ENCODE measurements at places on chromosomes 6 and 20.

DNA sequence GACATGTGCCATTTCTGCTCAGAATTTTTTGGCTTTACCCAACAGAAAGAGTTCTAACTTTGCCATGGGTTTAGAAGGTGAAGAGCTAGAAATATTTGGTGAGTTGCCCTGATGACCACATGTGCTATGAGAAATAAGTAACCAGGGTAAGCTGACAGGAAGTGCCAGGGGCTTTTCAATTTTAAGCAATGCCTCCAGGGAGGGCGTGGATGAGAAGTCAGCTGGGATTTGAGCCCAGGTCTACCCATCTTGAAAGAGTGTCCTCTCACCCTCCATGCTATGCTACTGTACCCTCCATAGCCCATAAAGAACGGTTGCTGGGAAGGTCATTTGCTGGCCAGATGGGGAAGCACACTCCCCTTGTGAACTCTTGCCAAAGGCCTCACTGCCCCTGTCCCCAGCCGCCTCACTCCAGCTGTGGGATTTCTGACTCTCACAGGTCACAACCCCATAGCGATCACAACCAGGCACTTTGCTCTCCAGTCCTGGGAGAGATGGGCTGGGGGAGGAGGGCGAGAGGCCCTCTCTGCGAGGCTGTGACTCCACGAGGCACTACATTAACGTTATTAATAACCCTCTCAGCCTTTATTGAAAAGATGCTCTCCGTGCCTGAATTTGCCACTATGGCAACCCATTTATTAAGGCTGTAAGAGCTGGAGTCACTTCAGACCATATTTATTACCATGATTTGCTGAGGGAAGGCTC lies 291.1 kb downstream of the DHX35 start:
- DNase-seq = no peak

DNA sequence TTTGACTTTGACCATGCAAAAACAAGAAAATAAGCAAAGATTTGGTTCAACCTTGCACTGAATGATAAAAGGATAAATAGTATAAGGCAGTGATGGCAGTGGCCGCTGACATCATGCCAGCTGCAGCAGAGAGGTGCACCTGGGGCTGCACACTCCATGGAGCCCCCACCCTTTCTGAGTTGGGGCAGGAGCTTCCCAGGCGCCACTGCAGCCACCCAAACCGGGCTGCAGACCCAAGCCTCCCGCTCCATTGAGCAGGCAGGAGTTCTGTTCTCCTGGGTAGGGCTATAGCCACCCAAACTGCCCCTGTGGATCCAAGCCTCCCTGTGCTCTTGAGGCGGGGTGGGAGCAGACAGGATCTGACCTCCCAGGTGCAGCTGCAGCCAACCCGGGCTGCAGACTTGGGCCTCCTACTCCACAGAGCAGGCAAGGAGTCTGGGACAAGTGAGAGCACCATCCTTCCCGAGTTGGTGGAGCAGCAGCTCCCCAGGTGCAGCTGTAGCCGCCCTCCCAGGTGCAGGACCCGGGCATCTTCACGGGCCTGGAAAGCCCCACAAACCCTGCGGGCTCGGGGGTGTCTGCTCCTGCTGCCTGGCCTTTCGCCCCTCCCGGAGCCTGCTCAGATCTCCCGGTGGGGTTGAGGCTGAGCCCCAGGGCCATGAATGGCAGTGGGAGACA lies 537.9 kb downstream of the TENT5A start:
- DNase-seq = no peak

GRCh38 chr6:43915986-43916923 lies 146.2 kb downstream of the VEGFA start:
- no peak for DNase-seq

- DNase-seq = no peak
Measured at GRCh38 chr20:48153523-48153922, 368.2 kb upstream of the SULF2 start.

GRCh38 chr6:14396826-14397517 lies 279.4 kb downstream of the CD83 start:
- peak; percentile 91 for DNase-seq

GRCh38 chr20:10309326-10309725 lies 90.7 kb downstream of the SNAP25 start:
- no peak for DNase-seq

DNA sequence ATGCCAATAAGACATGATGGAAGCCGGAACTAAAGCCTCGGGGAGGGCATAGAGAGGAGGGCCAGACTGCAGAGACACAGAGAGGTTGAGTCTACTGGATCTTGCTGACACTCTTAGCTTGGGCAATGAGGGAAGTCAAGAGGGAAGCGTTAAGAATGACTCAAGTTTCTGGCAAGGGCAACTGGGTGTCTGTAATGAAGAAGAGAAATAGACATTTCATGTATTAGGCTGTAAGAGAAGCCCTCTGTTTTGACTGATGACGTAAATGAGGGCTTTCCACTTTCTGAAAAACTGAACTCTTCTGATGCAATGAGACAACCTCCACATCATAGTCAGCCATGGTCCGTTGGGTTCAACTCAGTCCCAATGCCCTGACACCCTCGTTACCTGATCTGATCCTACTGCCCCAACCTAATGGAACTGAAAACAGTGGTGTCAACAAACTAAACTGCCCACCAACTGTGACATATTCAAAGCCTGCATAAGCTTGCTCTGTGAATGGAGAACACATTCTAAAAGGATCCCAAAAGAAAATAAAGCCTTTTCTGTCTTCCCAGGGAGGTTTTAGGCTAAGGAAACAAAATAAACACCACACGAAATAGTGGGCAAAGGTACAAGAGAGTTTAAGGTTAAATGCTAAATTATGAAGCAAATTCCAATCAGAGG lies 45.8 kb upstream of the PNRC1 start:
- DNase-seq = no peak

GRCh38 chr20:43954704-43955061 lies 40.0 kb downstream of the TOX2 start:
- no peak for DNase-seq

GRCh38 chr6:5541751-5542432 lies 280.6 kb downstream of the FARS2 start:
- DNase-seq = peak; percentile 18

DNA sequence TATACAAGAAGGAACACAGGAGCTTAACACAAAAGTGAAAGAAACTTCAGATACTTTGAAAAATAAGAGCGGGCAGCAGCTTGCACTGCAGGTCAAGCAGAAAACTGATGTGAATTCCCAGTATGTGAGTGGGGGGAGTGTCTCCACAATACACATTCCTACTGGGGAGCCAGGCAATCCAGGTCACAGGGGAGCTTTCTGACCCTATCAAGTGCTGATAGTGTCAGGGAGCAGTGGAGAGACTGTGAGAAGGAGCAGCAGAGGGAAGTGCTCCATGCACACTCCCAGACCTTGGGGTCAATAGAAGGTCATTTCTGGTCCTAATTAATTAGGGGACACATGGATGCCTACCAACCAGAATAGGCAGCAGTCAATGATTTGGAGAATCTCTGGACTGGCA lies 59.4 kb downstream of the PDSS2 start:
- DNase-seq = no peak

DNA sequence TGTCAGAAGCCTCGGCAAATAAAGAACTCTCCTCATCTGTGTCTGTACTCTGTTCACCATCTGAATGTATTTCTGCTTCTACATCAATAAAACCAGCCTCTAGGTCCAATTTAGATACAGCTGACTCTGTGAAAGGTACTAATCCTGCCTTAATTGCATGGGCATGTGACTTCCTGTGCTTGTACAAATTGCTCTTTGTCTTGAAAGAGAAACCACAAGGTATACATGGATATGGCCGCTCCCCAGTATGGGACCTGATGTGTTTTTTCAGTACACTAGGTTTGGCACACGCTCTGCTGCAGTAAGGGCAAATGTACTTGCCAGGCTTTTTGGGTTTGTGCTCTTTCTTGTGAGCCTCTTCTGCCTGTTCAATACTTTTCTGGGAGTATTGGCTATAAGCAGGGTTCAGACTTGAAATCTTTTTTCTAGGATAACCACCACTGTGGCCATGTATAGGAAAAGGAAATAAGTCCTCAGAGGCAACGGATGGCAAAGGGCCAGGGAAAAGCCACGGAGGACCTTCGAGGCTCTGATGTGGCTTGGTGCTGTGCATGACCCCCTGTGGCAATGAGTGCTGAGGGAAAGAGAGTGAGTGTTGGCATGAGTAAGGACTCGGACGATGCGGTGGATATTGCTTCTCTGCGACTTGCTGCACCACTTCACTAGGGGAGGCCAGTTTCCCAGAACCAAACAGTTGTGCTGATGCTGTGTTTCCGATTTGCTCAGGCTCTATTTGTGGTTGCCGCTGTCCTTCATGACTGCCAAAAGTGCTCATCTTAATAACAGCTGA lies 170.9 kb downstream of the HIVEP2 start:
- no peak for DNase-seq

- DNase-seq = no peak
Measured at GRCh38 chr6:13402711-13403110, 74.4 kb upstream of the TBC1D7 start.

DNA sequence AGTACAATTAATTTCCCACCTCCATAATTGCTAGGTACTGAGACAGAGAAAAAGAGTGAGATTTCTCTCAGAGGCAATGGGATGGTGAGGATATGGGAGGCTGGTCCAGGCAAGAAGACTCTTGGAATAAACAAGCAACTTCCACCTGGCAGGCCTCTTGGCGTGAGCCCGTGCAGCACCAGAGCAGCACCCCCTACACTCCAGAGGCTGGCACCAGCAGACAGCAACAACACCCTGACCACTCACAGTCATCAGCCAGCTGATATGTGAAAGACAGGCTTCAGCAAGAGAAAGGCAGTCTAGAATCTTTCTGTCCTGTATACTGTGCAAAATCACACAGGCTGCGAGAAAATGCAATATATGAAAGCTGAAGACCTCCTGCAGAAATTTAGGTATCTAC lies 59.7 kb downstream of the KIF13A start:
- no peak for DNase-seq

- DNase-seq = no peak
Measured at GRCh38 chr6:45626087-45626891, 248.6 kb upstream of the SUPT3H start.

DNA sequence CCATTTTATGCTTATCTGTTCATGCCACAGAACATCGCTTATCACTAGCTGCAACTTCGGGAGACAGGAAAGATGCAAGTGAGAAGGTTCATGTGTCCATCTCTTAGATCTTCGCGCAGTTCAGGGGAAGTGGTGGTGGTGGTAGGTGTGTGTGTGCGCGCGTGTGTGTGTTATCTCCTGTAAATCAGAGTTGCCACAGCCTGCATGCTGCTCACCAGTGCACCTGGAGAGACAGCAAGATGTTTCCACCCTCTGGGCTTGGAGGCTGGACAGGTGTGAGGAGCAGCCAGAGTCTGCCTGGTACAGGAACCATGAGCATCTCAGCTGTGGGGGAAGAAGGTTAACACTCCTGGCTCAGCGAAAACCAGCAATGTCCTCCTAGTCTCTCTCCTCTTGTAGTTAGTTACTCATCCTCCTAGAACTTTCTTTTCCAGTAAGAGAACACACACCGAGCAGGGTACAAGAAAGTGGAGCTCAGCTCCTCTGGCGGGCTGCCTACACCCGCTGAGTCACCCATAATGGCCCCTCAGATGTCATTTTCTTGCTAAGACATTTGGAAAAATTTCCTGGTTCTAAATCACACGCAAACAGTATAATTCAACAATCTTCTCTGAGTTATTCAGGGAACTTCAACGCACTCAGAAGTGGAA lies 5.1 kb upstream of the TUBB1 start:
- no peak for DNase-seq

- no peak for DNase-seq
Measured at GRCh38 chr20:58907320-58908137, 55.0 kb downstream of the GNAS start.

DNA sequence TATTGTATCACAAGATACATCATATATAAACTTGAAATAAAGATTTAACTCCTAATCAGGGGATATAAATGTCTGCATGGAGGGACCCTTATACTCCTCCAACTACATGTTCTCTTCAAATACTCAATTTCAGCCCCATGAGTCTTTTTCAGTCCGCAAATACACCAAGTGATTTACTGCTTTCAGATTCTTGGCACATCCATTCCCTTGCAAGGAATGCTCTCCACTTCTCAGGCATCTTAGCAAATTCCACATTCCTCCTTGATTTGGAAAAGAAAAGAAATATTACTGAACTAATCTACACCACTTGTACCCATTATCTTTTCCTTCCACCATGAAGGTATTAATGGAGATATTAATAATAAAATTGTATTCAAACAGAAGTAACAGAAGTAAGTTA lies 999.4 kb upstream of the GJE1 start:
- no peak for DNase-seq

DNA sequence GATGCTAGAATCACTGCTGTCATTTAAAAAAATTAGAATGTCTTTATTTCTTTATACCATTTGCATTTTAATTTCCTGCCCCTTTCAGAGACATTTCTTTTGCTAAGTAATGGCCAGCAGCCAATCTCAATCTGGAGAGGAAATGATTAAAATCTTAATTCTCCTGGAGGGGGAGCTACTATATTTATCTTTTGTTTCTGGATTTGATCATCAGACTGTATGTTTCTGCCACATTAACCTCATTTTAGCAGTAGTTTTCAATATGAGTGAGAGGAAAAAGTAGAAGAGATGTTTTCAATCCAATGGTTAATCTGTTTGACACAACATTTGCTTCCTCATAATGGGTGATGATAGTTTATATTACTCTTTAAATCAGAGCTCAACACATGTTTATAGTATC lies 138.0 kb downstream of the FUT9 start:
- no peak for DNase-seq

- no peak for DNase-seq
Measured at GRCh38 chr6:16511723-16512489, 249.4 kb downstream of the ATXN1 start.

DNA sequence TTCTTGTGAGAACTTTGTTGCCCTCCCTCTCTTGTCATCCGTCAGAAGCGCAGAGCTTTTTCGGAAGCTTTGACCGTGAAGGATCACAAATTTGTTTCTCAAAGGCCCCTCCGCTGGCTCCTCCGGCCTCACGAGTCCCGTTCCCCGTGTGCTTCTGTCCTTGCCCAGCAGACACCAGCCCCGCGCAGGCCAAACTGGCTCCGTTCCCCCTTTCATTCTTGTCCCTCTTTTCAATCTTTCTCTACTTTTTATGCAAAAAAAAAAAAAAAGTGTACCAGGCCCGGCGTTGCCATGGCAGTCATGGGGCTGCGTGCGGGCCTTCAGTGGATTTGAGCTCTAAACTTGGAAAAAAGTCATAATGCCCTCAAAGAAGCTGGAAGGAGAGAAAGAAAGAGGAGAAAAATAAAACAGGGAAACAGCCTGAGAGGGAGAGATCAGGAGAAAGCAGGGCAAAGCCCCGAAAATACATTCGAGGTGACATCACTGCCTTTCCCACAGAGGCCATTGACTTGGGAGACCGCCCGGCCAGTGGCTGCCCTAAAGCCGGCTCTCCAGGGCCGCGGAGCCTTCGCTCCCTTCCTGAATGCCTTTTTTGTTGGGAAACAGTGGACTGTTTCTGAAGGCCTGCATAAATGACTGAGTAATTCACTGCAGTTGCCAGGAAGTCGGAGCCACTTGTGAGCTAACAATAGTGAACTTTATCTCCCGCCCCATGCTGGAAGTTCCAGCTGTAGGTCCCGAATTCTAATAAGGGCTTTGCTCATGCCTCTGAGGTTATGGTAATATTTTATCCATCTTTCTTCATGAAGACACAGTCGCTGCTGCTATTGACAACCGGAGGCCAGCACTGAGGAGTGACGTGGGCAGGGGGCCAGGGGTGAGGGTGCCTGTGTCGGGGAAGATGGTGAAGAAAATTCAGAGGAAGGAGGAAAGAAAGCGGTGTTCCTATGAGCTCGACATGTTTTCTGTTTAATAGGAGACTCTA lies 670.9 kb downstream of the QKI start:
- no peak for DNase-seq
